Right lung (tissue), 10 donors: ENCODE measurements at places on chromosomes 6 and 20. TPM values are rescaled to one million over a fixed set of nuclear protein-coding genes. Genes with fewer than 3 reads are reported as not detected.
A peak's percentile ranks its signal among the peaks of the same experiment; 100 is the strongest.

- no peak for DNase-seq
Measured at GRCh38 chr20:3973705-3974104, 41.7 kb downstream of the RNF24 start.

DNA sequence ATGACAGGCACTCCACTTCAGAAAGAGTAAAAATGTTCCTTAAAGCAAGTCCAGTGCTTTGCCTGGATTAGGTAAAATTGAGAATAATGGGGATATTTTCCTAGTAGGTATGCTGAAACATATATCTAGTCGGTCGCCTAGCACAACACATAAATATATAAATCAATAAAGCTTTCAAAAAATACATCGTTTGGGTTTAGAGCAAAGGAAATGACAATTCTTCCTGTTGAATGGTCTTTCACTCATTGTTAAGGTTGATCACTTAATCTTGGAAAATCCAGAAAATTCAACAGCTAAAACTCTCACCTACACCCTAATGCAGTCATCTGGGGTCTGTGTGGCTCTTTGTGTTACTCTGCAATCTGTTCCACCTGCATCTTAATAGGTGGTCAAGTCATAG lies 13.9 kb downstream of the HAO1 start:
- DNase-seq = no peak

DNA sequence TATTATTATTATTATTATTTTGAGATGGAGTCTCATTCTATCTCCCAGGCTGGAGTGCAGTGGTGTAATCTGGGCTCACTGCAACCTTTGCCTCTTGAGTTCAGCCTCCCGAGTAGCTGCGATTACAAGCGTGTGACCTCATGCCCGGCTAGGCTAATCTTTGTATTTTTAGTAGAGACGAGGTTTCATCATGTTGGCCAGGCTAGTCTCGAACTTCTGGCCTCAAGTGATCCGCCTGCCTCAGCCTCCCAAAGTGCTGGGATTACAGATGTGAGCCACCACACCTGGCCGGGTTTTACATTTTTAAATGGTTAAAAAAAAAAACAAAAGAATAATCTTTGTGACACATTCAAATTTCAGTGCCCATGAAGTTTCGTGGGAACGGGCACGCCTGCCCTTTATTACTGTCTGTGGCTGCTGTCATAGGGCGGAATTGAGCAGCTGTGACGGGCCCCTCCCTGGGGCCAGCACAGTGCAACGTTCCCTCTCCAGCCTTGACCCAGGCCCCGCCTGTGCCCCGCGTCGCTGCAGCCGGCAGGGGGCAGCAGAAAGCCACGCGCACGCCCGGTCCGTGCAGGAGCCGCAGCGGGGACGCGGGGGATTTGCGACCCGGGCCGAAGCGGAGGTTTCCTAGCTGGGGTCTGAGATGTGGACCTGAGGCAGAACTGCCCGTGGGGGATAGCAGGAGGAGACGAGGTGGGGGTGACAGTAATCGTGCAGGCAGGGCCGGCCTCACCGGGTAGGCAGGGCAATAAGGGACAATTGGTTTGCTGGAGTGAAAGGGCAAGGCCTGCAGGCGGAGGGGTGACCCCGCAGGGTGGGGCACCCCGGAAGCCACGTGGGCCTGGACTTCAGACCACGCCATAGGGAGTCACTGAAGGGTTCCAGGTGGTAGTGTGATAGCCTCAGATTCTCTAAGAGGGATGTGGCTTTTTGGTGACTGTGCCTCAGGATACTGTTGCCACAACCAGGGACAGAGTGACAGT lies 54.3 kb downstream of the SYTL3 start:
- DNase-seq = peak; percentile 70

DNA sequence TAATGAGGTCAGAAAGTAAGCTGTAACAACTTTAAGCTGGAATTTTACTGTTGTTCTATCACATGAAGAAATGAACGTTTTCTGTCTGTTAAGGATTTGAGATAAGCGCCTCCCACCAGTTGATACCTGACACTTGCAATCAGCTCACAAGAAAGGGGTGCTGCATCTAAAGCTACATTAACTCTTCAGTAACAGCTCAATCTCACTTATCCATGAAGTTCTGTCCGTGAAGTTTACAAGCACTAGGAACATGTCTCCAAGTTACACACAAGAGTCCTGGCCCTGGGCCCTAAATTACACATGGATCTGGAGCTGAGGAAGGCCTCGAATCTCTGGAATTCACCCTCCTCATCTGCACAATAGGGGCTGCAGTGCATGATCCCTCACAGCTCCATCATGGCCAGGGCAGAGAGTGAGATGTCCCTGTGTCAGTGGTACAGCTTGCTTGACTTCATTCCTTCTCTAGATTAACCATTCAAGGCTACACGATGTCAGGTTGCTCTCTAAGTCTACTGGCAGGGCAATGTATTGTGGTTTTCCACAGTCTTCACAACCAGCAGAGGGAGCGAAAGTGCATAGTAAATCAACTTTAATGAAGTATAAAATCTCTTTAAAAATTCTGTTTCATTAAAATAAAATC lies 182.4 kb upstream of the MCHR2 start:
- no peak for DNase-seq

DNA sequence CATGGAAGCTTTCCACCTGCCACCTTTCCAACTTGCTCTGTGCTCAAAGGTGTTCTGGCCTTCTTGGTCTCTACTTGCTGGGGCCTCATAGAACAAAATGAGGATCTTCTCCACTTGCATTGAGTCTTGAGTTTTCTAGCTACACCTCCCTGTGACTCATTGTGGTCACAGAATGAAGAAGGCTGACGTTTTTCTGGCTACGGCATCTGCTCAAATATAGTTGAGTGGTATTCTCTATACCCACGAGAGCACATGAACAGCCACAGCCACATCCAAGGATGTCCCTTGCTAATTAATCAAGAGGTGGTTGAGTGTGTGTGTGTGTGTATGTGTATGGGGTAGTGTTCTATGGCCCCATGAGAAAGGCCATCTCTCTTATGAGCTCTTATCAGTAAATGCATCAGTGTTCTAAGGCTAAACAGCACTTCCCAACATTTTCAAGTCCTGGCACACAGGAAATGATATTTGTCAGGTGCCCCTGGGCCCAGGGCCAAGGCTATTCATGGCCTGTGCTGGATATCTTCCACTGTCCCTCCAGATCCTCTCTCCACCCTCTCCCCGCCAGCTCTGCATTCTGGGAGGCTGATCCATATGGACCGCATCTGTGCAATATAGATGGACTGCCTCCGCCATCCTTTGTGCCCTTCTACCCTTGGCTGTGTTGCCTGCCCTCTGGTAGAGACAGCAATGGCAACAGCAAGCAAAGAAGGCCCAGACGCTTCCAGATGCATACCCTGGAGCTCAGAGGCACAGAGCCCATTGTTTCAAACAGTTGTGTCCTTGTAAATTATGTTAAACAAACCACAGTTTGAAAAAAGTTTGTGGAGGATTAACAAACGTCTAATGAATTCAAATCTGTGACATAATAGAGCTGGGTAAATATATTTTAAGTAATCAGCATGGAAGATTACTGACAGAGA lies 150.2 kb downstream of the LRFN2 start:
- no peak for DNase-seq

- no peak for DNase-seq
Measured at GRCh38 chr6:17633465-17634188, 33.5 kb downstream of the FAM8A1 start.

- no peak for DNase-seq
Measured at GRCh38 chr6:67875877-67876383, 759.2 kb upstream of the ADGRB3 start.

DNA sequence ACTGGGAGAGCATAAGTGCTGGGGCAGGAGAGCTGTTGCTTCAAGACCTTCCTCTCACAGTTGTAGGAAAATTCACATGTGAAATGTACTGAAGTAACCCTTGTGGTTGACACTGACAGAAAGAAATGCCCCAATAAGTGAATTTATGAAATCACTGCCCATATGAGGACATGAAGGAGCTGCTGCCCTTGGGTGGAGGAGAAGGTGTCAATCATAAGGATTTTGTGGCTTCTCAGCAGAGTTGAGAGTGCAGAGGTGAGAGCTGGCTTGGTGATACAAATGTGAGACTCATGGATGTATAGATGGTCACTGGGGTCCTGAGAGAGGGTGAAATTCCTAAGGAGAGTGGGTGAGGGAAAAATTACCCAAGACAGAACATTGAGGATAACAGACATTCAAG lies 33.9 kb upstream of the CMTR1 start:
- no peak for DNase-seq

- peak; percentile 16 for DNase-seq
Measured at GRCh38 chr6:106974336-106974998, at the start of gene CD24. Gene CD24 (minus strand): TSS chr6:106974729. CDS start chr6:106974646, 83 bp downstream.

GRCh38 chr6:168427184-168427583 lies 13.8 kb upstream of the SMOC2 start:
- DNase-seq = no peak

DNA sequence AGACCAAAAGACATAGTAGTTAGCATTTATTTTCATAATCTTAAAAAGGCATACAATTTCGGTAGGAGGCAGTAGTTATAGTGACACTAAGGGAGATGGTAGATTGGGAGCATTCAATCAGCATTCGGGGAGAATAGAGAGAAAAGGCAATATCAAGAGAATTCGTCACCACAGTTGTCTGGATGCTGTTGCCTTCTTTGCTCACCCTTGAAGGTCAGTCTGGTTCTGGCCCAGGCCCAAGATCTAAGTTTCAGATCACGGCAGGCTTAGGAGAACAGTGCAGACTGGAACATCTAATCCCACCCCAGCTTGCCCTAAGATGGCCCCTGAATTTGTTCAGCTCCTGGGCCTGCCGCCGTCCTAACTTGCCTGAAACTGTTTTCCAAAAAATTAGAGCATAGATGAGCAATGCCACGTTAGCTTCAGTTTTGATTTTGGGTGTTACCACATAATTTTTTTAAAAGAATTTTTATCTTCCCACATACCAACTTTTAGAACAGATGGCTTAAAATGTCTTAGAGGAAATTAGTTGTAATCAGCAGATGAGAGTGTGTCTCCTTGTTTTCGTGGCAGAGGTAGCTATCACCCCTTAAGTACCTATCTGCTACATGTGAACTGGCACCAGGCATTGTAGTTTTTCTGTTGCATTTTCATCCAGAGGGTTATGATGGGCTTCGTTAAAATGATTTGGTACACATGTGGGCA lies 8.3 kb upstream of the CEP85L start:
- DNase-seq = no peak

DNA sequence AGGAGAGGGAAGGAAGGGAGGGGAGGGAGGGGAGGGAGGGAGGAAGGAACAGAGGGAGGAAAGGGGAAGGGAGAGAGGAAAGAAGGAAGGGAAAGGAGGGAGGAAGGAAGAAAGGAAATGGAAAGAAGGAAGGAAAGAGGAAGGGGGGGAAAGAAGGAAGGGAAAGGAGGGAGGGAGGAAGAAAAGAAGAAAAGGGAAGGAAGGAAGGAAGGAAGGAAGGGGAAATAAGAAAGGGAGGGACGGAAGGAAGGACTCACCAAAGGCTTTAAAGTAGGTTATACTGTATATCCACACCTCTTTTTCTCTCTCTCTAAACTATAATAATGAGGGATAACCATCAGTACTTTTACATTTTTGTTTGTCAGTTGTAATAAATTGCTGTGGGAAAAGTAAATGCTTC lies 324.9 kb downstream of the ARHGAP18 start:
- DNase-seq = no peak

Gene CST11
- not detected for polyA plus RNA-seq

Gene SIRPD
- polyA plus RNA-seq = not detected

Gene ACSS1
- 36.0 TPM for polyA plus RNA-seq

Gene NOTCH4
- polyA plus RNA-seq = 46.9 TPM

Gene NKX2-4
- polyA plus RNA-seq = not detected

Gene PROKR2
- polyA plus RNA-seq = not detected

Gene SLC22A3
- 31.5 TPM for polyA plus RNA-seq

Gene ZC2HC1B
- polyA plus RNA-seq = not detected

Gene RAMACL
- polyA plus RNA-seq = 0.40 TPM

Gene SLC4A11
- polyA plus RNA-seq = 1.1 TPM
